K562 (cell line): ENCODE measurements at places on chromosomes 6 and 20. TPM values are rescaled to one million over a fixed set of nuclear protein-coding genes. Genes with fewer than 3 reads are reported as not detected.

DNA sequence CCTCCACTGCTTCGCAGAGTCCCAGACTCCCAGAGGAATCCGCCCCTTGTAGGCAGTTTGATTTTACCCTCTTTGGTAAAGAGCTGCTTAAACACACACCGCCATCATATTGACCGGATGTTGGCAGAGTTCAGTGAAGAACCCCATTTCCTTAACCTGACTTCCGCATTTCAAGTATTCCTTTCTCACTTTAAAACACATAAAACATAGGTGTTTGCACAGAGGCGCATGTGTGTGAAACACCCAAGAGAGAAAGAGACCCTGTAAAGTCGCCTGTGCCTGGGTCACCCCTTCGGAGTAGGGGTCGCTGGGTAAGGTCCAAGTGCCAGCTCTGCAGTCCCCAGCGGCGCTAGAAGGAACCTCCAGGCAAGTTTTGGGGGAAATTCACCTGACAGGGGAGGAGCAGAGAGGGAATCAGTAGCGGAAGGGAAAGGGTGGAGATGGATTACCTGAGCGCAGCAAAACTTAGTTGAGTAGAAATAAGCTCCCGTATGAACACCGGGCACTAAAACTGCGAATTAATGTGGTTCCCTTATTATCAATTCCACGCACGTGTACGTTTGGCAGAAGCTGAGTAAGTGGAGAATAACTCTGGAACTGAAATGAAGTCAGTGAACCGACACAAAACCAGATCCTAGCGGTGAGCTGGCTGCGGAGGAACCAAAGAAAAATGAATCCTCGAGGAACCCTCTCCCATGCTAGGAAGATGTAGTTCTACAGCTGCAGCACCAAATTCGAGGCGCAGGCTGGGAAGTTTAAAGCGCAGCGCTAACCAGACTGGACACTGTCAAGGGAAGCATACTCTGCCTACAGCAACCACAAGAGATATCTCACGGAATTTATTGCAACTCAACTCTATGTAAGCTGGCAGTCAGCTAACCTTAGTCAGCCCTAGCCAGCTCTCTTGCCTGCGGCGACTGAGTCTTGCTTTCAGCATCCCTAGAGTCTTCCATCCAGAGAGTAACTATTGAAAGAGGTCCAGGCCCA is 3.5 kb upstream of the HTR1B start:
- no peak for DNase-seq
- H3K27me3 ChIP-seq = no peaks in the 10 kb centered on the region
- H3K4me1 ChIP-seq = no peaks in the 10 kb centered on the region
- no peaks in the 10 kb centered on the region for H3K36me3 ChIP-seq

NUDT3 gene
- polyA plus RNA-seq = 54.4 and 56.8 TPM in 2 replicates

- no peaks in the 10 kb centered on the region for H3K36me3 ChIP-seq
- peaks cover 3% of the 10 kb centered on the region; the same call in 1 of the 3 replicates for H3K27me3 ChIP-seq
- no peak overlapping the region for H3K4me3 ChIP-seq
- H3K4me1 ChIP-seq = no peaks in the 10 kb centered on the region
These were observed 113.8 kb downstream of the PRND start for GRCh38 chr20:4835244-4836177.

DNA sequence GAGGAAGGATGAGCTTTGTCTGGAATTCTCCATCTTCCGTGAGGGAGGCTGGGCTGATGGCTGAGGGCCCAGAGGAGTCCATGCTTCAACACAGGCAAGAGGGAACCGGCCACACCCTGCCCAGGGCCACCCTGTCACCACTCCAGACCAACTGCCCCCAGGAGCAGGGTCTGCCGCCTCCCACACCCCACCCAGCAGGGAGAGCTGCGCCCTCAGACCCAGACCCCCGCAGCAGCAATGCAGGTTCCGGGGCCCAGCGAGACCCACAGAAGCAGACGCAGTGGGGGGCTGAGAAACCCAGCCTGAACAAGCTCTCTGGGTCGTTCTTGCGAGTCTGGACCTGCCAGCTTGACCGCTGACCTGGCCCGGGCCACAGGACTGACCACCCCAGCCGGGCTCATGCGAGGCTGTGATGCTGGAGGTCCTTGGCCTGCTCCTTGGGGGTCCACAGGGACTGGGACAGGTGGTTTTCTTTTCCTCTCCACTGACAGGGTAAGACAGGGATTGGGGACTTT is 25.0 kb downstream of the FRMD1 start:
- no peak overlapping the region for H3K27ac ChIP-seq
- peaks cover 56% of the 10 kb centered on the region; the same call in 2 of the 3 replicates for H3K27me3 ChIP-seq
- H3K4me1 ChIP-seq = no peaks in the 10 kb centered on the region
- DNase-seq = no peak

GRCh38 chr6:163435023-163435422 is 20.5 kb downstream of the QKI start:
- no peaks in the 10 kb centered on the region for H3K27me3 ChIP-seq
- H3K4me1 ChIP-seq = peaks cover 15% of the 10 kb centered on the region
- no peak overlapping the region for H3K4me3 ChIP-seq
- H3K36me3 ChIP-seq = no peaks in the 10 kb centered on the region
- no peak for DNase-seq
- H3K27ac ChIP-seq = no peak overlapping the region

DNA sequence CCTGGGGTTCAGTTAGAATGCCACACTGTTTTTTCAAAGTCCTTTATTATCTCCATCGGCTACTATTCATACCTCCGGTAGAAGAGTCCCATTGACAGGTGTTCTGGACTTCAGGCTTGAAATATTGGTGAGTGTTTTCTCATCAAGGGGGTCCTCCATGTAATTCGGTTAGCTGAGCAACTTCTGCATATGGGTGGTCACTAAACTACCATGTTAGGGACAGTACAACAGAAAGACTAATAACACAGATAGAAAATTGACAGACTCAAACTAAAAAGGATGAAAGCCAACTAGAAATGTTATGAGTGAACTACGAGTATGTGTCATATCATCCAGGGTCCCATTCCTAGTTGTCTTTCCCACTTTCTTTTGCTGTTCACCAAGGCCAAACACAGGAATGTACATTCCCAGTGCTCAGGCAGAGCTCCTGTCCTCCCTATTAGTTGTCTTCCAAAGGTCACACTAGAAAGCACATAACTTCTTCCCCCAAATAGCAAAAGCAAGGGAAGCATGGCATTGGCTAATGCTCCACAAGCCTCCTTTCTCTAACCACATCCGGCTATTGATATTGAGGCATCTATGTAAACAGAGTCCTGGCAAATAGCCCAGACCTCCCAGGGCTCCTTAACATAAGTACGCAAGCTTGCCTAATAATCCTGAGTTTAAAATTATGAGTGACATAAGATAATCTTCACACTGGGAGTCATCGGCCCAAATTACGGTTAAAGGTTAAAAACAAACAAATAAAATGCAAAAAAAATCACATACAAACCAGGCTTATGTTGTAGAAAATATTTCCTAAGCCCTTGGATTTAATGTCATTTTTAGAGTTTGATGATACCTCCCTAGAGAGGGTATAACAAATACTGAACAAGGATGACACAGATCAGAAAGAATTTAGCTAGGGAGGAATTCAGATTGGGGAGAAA is 13.2 kb downstream of the CCN2 start:
- no peak for DNase-seq
- no peaks in the 10 kb centered on the region for H3K4me1 ChIP-seq
- no peak overlapping the region for H3K4me3 ChIP-seq
- no peaks in the 10 kb centered on the region for H3K36me3 ChIP-seq

OR2H2 gene
- polyA plus RNA-seq = not detected in 2 replicates

GRCh38 chr20:32626859-32627636 is 41.9 kb upstream of the NOL4L start:
- H3K27me3 ChIP-seq = no peaks in the 10 kb centered on the region
- H3K4me3 ChIP-seq = peak overlapping the region; percentile 20; the same call in 1 of the 2 replicates
- peaks cover 88% of the 10 kb centered on the region for H3K36me3 ChIP-seq
- peaks cover 59% of the 10 kb centered on the region for H3K4me1 ChIP-seq

- no peaks in the 10 kb centered on the region for H3K36me3 ChIP-seq
- H3K27me3 ChIP-seq = no peaks in the 10 kb centered on the region
- H3K27ac ChIP-seq = no peak overlapping the region
- DNase-seq = peak; percentile 24
These were observed 119.8 kb downstream of the SGK1 start for GRCh38 chr6:134198093-134198492.

- no peak overlapping the region for H3K4me3 ChIP-seq
- DNase-seq = no peak
These were observed 158.7 kb downstream of the SCML4 start for GRCh38 chr6:107665382-107665781.

MEI4 gene
- not detected in 2 replicates for polyA plus RNA-seq

DNA sequence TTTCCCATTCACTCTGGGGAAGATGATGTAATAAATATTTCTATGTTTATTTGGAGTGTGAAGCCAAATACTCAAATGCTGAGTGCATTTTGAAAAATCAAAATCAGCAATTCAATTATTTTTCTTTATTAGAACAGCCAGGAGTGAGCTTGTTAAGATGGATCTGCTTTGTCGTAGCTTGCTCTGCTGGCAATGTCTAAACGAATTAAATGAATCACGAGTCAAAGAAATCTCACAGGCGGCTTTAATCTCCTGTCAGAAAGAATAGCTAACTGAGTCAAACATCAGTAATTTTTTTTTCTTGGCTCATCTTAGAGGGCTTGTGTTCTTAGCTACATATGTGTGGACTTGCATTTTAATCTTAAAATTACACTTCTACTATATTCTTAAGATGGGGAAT is 100.2 kb upstream of the HMGN3 start:
- H3K27ac ChIP-seq = no peak overlapping the region
- H3K36me3 ChIP-seq = no peaks in the 10 kb centered on the region
- H3K27me3 ChIP-seq = no peaks in the 10 kb centered on the region
- no peak for DNase-seq

GRCh38 chr6:129678463-129678862 is 31.5 kb downstream of the ARHGAP18 start:
- H3K4me3 ChIP-seq = no peak overlapping the region
- H3K36me3 ChIP-seq = peaks cover 7% of the 10 kb centered on the region; the same call in 1 of the 3 replicates
- peaks cover 18% of the 10 kb centered on the region for H3K4me1 ChIP-seq
- H3K27me3 ChIP-seq = no peaks in the 10 kb centered on the region
- DNase-seq = no peak

DNA sequence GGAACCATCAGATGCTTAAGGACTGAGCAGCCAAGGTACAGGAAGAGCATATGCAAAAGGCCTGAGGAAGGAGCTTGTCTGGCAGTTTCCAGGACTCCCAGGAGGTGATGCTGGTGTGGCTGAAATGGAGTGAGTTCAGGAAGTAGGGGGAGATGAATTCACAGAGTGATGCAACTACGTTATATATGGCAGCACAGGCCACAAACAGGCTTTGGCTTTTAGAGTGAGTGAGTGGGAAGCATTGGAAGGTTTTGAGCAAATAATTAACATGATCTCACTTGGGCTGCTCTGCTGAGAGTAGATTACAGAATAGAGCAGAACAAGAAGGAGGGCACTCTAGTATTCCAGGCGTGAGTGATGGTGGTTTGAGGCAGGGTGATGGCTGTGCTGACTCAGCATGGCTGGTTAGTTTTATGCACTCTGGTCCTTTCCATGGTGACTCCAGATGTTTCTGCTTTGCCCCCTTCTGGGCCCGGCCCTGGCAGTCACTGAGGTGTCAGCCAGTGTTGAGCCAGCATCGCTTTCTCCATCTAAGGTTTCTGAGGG is 6.5 kb downstream of the BTN2A2 start:
- H3K36me3 ChIP-seq = 0 out of 3 replicates have a peak, but pooled peaks cover 2% of the 10 kb centered on the region
- no peaks in the 10 kb centered on the region for H3K27me3 ChIP-seq
- DNase-seq = no peak

- H3K27ac ChIP-seq = no peak overlapping the region
- no peak for DNase-seq
- H3K27me3 ChIP-seq = no peaks in the 10 kb centered on the region
- no peaks in the 10 kb centered on the region; the same call in 2 of the 3 replicates for H3K4me1 ChIP-seq
- no peak overlapping the region for H3K4me3 ChIP-seq
These were observed 83.9 kb downstream of the SAMD3 start for GRCh38 chr6:130138909-130139242.

DNA sequence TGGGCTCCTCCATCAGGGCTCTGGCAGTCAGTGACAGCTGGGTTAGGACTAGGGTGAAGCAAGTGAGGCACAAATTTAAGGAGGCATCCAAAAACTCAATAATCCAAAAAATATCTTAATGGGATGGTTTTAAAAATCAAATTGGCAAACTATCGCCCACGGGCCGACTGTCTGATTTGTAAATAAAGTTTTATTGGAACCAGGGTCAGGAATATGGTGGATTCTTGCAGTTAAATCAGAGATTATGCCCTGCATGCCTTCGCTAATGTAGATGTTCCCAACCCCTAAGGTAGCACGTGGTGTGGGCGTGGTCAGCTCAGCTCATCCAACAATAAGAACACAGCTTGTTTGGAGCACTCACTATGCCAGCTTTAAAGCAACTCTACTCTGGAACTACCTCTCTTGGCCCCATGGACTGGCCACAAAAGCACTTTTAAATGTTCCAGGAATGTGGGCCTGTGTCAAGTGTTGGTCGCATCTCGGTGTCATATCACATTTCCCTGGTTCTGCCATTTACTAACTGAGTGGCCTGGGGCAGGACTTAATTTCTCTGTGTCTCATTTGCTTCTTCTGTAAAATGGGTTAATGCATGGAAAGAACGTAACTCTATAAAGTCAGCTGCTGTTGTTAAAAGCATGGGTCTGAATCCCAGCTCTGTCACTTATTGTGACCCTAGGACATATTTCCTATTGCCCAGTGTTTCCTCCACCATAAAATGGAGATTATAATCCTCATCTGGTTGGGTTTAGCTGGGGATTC is 7.0 kb downstream of the TP53RK start:
- no peaks in the 10 kb centered on the region for H3K27me3 ChIP-seq
- H3K4me1 ChIP-seq = peaks cover 3% of the 10 kb centered on the region; the same call in 1 of the 2 replicates
- no peak for DNase-seq
- peak overlapping the region; percentile 80; the same call in 1 of the 3 replicates for H3K27ac ChIP-seq
- H3K4me3 ChIP-seq = peak overlapping the region; percentile 44; the same call in 1 of the 2 replicates

FANCE gene
- 17.2 and 20.4 TPM in 2 replicates for polyA plus RNA-seq

PABPC1L gene
- 89.7 and 90.3 TPM in 2 replicates for polyA plus RNA-seq

- H3K27me3 ChIP-seq = peaks cover 37% of the 10 kb centered on the region
- no peak for DNase-seq
- no peaks in the 10 kb centered on the region for H3K36me3 ChIP-seq
- H3K4me1 ChIP-seq = no peaks in the 10 kb centered on the region
These were observed 46.1 kb downstream of the HLA-F start for GRCh38 chr6:29769336-29769735.

- H3K27ac ChIP-seq = no peak overlapping the region
- DNase-seq = no peak
- no peaks in the 10 kb centered on the region; the same call in 1 of the 3 replicates for H3K27me3 ChIP-seq
- no peaks in the 10 kb centered on the region for H3K4me1 ChIP-seq
- H3K36me3 ChIP-seq = no peaks in the 10 kb centered on the region
- no peak overlapping the region for H3K4me3 ChIP-seq
These were observed 372.7 kb upstream of the CNR1 start for GRCh38 chr6:88538840-88539239.

PTCRA gene
- polyA plus RNA-seq = 0.21 TPM in 1 of 2 replicates, not detected in the other

FRK gene
- polyA plus RNA-seq = 0.05 and 0.11 TPM in 2 replicates

DNA sequence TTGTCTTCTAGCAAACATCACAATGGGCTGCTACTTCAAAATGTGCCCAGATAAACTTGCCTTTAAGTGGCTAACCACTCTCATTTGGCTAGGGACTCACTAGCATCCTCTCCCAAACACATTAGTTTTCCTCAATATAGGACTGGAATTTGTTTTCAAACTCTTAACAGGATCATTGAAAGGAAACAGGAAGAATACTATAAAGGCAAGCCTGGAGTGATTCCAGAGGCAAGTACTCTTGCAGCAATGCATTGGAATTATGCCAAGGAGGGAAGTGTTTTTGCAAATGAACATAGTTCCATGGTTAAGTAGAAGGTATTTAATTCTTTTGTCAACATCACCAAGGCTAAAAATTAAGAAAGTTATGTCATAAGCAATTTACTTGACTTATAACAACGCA is 12.2 kb downstream of the EPHA7 start:
- no peaks in the 10 kb centered on the region for H3K36me3 ChIP-seq
- H3K4me1 ChIP-seq = no peaks in the 10 kb centered on the region
- no peak overlapping the region for H3K27ac ChIP-seq
- H3K27me3 ChIP-seq = no peaks in the 10 kb centered on the region
